ENCODE measurements at places on chromosomes 3 and 15.

GRCh38 chr3:60000311-60001105 lies 950.7 kb upstream of the CFAP20DC start:
- no peak for DNase-seq

GRCh38 chr3:14925729-14926591 lies 21.4 kb upstream of the NR2C2 start:
- no peak for DNase-seq

- no peak for DNase-seq
Measured at GRCh38 chr3:135023996-135024658, 229.1 kb downstream of the EPHB1 start.

GRCh38 chr3:30319713-30320112 lies 286.7 kb upstream of the TGFBR2 start:
- DNase-seq: no peak

DNA sequence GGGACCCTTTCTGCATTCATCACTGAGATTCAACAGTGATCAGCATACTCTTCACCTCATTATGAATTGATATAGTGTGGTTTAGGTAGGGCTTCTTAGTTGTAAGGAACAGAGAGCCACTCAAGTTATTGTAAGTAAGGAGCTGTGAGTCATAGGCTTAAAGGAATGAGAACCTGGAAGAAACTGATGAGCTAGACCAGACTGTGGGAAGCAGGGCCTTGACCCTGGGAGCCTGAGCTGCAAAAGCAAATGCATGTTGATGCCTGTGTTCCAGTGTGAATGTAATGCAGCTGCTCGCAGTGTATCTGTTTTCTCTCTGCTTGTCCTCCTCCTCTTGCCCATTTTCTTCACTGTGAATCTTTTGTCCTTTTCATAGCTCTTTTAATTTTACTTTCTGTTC lies 13.6 kb downstream of the ZKSCAN7 start:
- no peak for DNase-seq

- DNase-seq: no peak
Measured at GRCh38 chr3:195612075-195612800, 28.5 kb upstream of the APOD start.

DNA sequence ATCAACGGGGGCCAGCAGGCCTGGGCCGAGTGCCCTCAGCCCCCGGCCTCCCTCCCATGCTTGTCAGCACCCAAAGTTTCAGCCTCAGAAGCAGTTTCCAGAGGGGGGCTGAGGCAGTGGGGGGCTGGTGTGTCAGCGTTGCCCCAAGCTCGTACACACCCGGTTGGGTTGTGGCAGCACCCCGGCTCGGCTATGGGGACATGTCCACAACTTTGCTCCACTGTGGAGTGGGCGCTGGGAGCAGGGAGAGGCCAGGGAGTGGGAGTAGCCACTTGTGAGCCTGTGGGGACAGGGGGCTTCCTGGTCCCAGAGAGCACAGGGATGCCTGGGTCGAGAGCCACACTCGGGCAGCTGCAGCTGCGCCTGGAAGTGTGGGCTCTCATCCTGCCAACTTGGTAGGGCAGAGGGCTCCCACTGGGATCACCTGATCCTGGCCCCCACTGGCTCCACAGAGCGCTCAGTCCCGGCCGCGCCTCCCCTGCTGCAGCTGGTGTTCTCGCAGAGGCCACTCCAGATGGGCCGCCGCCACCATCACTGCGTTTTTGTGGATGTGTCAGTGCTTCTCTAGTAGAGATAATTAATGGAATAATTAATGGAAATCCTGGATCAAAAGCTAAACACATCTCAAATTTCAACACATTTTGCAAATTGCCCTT lies 75.1 kb downstream of the NR1D2 start:
- no peak for DNase-seq

- DNase-seq: no peak
Measured at GRCh38 chr15:62150445-62150844, 14.6 kb downstream of the C2CD4B start.

DNA sequence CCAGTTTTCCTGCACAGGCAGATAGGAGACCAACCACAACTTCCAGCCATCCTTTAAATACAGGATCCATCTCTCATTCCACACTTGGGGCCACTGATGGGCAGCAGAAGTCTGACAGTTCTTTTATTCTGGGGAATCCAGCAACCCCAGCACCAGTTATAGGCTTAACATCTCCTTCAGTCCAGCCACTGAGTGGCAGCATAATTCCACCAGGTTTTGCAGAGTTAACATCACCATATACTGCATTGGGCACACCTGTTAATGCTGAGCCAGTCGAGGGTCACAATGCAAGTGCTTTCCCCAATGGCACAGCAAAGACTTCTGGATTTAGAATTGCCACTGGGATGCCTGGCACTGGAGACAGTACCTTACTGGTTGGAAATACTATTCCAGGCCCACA lies 2.9 kb downstream of the NPAP1 start:
- no peak for DNase-seq

GRCh38 chr3:35505181-35505580 lies 134.1 kb upstream of the ARPP21 start:
- DNase-seq: no peak

DNA sequence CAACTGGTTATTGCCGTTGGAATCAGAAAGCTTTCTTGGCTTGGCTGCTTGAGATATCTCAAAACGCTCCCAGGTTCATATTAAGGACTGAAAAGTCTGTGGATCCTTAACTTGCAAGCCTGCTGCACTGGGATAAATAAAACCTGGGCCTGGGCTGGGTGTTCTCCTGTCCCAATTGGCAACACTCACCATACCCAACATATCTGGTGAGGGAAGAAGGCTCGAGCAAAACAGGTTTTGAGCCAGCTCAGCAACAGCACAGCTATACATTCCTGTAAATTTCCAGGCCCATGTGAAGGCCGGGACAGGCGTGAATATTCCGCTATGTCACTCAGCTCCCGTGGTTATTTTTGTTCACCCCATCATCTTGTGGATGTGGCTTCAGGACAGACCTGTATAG lies 169.0 kb upstream of the BCL6 start:
- DNase-seq: no peak

DNA sequence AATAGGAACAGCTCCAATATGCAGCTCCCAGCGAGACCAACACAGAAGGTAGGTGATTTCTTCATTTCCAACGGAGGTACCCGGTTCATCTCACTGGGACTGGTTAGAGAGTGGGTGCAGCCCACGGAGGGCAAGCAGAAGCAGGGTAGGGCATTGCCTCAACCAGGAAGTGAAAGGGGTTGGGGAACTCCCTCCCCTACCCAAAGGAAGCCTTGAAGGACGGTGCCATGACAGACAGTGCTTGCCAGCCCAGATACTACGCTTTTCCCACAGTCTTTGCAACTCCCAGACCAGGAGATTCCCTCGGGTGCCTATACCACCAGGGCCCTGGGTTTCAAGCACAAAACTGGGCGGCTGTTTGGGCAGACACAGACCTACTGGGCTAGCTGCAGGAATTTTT lies 576.9 kb upstream of the NECTIN3 start:
- DNase-seq: no peak

DNA sequence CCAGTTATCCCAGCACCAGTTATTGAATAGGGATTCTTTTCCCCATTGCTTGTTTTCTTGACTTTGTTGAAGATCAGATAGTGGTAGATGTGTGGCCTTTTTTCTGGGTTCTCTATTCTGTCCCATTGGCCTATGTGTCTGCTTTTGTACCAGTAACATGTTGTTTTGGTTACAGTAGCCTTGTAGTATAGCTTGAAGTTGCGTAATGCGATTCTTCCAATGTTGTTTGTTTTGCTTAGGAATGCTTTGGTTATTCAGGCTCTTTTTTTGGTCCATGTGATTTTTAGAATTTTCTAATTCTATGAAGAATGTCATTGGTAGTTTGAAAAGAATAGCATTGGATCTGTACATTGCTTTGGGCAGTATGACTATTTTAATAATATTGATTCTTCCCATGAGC lies 94.3 kb upstream of the CHMP2B start:
- no peak for DNase-seq

DNA sequence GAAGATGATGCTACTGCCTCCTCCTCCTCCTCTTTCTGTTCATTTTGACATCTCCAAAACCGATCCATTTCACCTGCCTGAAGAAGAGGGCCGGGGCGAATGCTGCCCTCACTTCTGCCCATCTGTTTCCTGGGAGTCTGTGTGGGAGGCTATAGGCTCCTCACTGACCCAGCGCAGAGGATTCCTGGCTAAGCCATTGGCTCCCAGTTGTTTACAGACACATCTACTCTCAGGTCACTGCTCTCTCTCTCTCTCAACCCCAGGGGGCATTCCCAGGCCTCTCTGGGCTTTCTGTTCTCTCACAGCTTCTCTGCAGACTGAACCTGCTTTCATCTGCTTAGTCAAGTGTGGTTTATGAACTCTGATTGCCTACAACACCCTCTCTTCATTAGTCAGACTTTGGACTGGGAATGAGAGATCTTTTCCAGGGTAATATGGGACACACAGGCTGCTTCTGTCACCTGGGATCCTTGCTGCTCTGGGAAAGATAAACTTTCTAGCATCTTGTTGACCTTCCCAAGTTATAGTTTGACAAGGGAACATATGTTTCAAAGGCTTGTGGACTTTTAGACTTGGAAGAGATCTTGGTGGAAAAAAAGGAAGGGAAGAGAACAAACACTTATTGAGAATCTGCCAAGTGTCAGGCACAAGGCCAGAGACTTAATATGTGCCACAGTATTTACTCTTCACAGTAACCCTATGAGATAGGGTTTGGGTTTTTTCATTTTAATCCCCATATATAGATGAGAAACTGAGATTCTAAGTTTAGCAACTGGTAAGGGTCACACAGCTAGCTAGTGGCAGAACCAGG lies 30.2 kb upstream of the USP3 start:
- DNase-seq: no peak

DNA sequence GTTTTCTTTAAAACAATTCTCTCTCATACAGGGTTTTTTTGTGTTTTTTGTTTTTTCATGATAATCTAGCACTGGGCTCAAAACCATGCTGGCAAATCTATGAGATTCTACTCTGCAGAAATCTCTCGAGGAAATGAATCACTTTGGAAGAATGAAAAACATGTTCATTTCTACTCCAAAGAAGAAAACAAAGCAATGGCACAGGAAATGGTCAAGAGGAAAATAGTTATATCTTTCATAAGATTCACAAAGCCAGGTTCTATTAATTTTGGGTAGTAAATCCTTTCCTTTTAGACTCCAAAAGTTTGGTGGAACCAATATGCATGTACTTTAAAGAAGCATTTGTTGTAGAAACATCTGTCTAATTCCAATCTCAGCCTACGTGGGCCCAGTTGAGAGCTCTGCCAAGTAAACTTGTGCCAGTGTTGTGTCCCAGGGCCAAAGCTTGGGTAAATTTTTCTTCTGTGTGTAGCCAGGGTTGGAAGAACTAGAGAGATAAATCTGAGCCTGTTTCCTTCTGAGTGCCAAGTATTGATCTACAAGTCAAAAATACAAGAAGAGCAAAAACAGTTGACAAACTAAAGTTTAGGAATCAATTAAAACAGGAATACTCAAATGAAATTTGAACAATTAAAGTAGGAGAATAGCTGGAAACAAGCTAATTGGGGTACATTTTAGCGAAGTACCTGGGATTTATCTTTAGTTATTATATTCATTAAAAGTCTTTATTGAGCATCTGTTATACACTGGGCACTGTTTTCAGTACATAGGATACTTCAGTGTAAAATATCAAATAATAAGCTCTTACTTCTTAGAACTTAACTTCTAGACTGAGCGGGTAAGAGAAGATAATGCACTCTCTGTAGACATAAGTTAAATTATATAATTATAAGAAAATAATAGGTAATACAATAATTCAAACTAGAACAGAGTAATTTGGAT lies 657.5 kb upstream of the NECTIN3 start:
- no peak for DNase-seq

- DNase-seq: no peak
Measured at GRCh38 chr3:100117093-100117492, 2.8 kb upstream of the FILIP1L start.

- no peak for DNase-seq
Measured at GRCh38 chr3:78900426-78900825, 867.4 kb downstream of the ROBO1 start.

DNA sequence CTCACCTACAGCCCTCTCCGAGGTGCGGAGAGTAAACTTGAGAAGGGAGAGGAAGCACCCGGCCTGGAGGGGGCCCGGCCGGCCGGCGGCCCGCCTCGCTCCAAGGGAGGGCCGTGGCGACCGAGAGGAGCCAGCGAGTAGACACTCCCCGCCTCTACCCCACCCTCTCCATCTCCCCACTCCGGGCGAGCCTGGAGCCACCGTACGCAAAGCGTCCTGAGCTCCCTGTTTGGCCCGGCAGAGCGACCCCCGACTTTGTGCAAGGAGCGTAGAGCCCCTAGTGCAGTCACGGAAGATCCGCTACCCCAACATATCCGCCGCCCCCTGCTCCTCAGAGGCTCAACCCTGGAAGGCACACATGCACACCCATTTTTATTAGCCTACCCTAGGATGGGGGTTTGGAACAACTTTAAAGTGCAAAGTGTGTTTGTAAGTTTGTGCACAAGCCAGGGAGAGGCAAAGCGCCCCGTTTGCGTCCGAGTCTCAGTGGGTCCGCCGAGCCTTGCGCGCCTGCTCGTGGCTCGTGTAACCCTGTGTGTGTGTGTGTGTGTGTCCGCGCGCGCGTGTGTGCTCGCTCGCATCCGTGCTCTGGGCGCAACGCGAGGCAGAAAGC lies 508 bp upstream of the SMAD6 start:
- no peak for DNase-seq

DNA sequence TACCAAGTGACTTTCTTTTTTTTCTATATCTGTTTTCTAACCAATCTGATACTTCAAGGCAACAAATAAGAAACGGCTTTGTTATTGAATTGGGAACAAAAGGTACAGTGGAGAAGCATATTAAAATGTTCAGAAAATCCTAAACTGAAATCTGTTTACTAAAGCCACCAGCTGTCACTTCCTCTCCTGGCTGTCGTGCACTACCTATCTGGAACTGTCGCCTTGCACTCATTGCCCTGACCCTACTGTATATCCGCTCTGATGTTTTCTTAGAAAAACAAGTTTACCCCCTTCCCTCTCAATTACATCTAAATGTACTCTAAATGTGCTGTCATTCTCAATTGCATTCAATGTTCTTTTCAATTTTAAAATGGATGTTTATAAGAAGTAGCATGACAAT lies 439.8 kb upstream of the ARRDC4 start:
- no peak for DNase-seq

GRCh38 chr3:23994244-23994569 lies 49.1 kb downstream of the NR1D2 start:
- no peak for DNase-seq

GRCh38 chr3:119774444-119774843 lies 7.5 kb upstream of the NR1I2 start:
- no peak for DNase-seq

Measured in activated CD4-positive, CD25-positive, alpha-beta regulatory T cell treated with anti-CD3 and anti-CD28 coated beads, Interleukin-2, amount 50 U/mL, for 16 hours (primary cell).